ENCODE measurements at places on chromosomes 5 and 9. TPM values are rescaled to one million over a fixed set of nuclear protein-coding genes. Genes with fewer than 3 reads are reported as not detected.

DNA sequence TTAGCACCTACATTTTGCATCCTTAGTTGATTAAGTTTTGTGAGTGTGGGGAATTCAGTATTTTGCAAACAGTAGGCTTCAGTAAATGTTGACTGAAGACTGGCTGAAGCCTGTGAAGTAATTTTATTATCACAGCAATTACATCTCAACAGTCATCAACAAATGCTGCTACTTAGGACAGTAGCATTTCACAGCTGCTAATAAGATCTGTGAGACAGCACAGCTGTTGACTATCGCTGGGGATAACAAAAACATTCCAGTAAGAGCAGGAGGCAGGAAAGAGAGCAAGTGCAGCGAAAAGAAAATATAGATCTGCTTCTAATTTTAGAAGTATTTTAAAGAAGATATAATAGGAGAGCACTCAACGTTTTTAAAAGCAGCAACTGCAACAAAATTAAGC lies 117.3 kb upstream of the FGF10 start:
- no peak for DNase-seq

- DNase-seq = no peak
These were observed at the start of gene PHYHD1 for GRCh38 chr9:128920381-128921058. Gene PHYHD1 (plus strand): TSS chr9:128920982. CDS start chr9:128922324, 1,342 bp downstream.

DNA sequence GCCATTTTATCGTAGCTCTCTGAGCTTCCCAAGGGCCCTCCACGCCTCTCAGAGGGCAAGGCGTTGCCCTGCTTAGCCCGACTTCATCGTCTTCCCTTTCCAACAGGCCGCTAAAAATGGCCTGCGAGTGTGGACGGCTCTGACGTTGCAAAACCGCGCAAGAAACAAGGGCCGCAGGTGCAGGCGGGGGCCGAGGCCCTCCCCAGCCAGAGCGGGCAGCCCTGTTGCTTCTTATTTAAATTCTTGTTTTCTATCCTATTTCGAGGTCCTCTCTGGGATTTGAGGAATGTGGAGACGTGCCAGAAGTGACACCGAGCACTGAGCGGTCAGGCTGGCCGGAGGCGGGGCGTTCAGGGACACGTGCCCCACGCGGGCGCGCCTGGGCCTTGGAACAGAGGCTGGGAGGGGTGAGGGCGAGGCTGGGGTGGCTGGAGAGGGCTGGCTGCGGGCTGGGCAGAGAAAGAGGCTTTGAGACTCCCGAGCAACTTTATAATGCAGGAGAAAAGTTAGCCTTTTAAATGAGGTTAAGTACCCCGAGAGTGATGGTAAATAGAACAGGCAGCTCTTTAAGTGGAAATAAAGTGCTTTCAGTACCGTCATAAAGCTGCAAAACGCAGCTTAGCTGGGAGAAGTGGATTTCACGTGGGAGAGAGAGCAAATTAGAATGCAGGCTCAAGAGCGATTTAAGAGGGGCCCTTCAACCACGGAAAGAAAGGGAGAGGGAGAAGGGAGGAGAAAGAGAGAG lies 243.6 kb downstream of the AUH start:
- DNase-seq = no peak

DNA sequence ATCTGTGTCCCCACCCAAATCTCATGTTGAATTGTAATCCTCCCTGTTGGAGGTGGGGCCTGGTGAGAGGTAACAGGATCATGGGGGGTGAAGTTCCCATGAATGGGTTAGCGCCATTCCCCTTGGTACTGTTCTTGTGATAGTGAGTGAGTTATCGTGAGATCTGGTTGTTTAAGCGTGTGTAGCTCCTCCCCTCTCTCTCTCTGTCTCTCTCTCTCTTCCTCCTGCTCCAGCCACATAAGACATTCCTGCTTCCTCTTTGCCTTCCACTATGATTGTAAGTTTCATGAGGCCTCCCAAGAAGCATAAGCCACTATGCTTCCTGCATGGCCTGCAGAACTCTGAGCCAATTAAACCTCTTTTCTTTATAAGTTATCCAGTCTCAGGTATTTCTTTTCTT lies 28.8 kb downstream of the C5orf15 start:
- no peak for DNase-seq

DNA sequence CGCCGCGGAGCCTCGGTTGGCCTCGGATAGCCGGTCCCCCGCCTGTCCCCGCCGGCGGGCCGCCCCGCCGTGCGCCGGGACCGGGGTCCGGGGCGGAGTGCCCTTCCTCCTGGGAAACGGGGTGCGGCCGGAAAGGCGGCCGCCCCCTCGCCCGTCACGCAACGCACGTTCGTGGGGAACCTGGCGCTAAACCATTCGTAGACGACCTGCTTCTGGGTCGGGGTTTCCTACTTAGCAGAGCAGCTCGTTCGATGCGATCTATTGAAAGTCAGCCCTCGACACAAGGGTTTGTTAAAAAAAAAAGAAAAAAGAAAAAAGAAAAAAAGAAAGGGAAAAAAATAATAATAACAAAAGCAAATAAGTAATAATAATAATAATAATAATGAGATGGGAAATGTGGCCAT lies 112.8 kb downstream of the GCNT1 start:
- no peak for DNase-seq

- no peak for DNase-seq
These were observed 9.6 kb downstream of the CSF2 start for GRCh38 chr5:132083071-132083678.

DNA sequence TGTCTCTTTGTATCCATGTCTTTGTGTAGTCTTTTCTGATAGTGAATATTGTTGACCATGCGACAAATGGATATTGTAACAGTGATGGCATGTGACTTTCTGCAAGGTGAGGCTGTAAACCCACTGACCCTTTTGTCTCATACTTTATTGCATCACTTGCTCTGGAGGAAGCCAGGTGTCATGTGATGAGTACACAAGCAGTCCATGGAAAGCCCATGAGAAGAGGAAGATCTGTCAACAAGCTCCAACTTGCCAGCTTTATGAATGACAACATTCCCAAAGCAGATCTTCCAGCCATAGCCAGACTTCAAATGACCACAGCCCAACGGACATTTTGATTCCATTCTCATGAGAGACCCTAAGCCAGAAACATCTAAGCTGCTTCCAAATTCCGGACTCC lies 450.1 kb upstream of the ACTBL2 start:
- DNase-seq = no peak

- DNase-seq = no peak
These were observed 63.0 kb upstream of the TAF11L2 start for GRCh38 chr5:17434982-17435381.

- DNase-seq = no peak
These were observed 15.8 kb downstream of the GAPVD1 start for GRCh38 chr9:125277411-125277810.

DNA sequence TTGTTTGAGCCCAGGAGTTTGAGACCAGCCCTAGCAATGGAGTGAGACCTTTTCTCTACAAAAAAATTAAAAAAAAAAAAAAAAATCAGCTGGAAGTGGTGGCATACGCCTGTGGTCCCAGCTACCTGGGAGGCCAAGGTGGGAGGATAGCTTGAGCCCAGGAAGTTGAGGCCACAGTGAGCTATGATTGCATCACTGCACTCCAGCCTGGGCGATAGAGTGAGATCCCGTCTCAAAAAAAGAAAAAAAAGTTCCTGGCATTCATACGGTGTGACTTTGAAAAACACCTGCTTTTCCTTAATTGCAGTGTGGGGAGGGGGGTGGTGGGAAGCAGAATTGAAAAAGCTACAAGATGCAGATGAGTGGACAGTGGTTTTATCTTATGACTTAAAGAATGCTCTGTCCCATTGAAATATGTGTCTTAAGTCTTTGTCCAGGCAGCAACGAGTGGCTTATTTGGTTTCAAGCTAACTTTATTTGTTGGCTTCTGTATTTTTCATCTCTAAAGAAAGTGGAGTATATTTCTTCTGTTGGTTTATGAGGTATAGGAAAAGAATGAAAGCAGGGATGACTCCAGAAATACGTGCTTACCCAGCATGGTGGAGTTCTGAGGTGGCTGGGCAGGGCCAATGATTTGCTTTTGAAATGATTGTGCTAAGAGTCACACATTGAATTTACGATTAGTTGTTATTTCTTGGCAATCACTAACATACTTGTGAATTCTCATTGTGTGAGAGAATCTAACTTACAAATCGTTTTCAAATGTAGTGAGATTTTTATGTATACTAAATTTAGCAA lies 27.8 kb downstream of the ROPN1L start:
- no peak for DNase-seq

GRCh38 chr9:209143-209758 lies 5.4 kb upstream of the DOCK8 start:
- no peak for DNase-seq

The ITK gene
- not detected for total RNA-seq

The RAB3C gene
- total RNA-seq = 0.77 TPM

The KCNT1 gene
- total RNA-seq = 0.09 TPM

The GPX8 gene
- 86.8 TPM for total RNA-seq
